ENCODE measurements at places on chromosomes 1 and 21.

GRCh38 chr21:14722841-14723483 lies 176.8 kb upstream of the SAMSN1 start:
- DNase-seq, result no peak

DNA sequence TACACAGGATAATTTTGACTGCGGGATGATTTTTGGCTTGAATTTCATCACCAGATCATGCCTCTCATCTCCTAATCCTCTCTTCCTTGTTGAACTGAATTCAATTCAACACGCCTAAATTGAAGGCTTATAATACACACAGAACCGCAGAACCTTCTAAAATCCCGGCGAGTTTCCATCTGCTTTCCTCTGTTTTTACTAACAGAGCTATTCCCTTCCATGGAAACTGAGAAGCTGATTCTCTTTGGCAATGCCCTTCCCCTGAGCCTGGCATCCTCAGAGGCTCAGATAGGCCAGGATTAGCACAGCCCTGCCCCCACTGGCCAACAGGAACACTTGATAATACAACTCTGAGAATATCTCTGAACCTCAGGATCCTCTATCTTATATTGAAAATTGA lies 130.2 kb downstream of the CAPN8 start:
- DNase-seq, result no peak

DNA sequence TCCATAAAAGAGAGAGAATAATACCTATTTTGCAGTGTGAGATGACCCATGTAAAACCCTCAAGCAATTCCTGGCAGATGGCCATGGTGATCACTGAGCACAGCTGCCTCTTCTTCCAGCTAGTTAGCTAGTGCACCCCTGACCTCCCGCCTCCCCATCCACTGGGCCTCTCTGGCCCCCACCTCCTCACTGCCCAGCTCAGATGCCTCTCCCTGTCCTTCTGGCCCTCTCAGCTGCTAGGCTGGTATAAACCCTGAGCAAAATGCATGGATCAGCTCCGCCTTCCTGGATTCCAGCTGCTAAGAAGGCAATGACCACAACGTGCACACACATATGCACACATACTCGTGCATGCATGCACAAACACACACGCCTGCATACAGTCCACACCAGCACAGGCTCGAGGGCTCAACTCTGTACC lies 117.2 kb downstream of the DMRTB1 start:
- DNase-seq, result no peak

DNA sequence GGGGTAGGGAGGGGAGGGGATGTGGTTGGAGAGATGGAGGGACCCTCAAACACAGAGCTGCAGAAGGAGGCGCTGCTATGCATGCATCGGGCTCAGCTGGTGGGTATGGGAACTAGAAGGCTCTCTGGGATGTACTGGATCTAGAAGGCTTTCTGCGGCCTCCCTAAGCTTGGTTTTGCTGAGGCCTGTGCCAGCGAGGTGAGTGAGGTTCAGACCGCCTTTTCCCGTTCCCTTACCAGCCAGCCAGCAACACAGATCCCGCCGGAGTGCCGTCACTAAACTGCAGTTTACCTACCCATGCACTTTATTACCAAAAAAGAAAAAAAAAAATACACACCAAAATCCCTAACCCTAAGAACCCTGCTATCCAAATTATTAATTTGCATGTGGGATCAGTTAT lies 180.2 kb downstream of the PRDM16 start:
- DNase-seq, result peak; percentile 63

- DNase-seq, result no peak
Measured at GRCh38 chr1:204621396-204621795, 64.1 kb downstream of the LRRN2 start.

- DNase-seq, result no peak
Measured at GRCh38 chr1:7677815-7678214, 93.3 kb upstream of the VAMP3 start.

DNA sequence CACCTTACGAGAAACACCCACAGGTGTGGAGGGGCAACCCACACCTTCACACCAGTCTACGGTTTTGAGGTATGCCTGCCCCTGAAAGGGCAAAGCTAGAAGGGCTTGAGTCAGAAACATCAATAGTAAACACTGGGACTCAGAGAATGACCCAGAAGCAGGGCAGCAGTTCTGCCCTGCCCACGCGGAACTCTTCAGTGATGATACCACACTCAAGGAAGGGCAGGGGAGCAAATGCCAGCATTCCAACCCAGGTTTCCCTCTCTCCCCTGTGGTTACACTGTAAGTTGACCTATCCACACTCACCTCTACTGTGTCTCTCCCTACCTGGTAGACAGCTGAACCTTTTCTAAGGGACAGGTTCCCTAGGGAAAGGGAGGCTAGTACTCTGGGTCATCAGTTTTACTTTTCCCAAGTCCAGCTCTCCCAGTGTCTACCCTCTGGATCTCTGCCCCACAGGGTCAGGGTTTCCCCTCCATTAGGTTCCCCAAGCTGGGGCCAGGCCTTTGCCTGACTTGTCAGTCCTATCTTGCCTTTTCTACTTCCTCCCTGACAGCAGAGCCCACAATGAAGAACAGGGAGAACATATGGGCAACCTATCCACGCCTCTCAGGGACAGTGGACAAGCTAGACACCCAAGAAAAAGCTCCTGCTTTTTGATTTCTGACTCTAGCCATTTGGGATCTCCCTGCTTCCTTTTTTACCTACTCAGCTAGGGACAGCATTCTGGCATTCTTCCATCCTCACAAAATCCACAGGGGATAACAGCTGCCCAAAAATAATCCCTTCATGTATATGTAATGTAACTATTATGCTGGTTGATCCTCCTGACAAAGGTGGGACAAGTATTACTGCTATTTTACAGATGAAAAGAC lies 3.0 kb downstream of the F11R start:
- DNase-seq, result no peak

DNA sequence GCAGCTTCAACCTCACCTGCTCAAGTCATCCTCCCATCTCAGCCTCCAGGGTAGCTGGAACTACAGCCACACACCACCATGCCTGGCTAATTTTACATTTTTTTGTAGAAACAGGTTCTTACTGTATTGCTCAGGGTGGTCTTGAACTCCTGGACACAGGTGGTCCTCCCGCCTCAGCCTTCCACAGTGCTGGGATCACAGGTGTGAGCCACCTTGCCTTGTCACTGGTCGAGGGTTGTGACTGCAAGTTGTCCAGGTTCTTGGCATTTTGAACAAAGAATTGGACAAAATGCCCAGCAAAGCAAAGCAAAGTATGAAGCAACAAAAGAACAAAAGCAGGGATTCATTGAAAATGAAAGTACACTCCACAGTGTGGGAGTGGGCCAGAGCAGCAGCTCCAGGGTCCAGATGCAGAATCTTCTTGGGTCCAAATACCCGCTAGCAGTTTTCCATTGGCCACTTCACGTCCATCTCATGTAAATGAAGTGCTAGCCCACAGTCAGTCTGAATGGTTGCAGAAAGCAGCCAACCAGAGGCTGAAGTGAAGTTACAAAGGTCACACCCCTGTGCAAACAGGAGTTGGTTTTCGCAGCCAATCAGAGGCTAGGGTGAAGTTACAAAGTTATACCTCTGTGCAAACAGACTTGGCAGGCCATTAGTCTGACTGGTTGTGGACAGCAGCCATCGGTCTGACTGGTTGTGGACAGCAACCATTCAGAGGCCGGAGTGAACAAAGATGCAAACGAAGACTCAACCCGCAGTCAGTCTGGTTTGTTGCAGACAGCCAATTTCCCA lies 109.5 kb upstream of the KIF26B start:
- DNase-seq, result no peak

- DNase-seq, result no peak
Measured at GRCh38 chr1:53580009-53580400, 120.8 kb downstream of the DMRTB1 start.

Measured in spinal cord (tissue), 10 donors.